HTR-8/SVneo (cell line): ENCODE measurements at places on chromosomes 6 and 20.

DNA sequence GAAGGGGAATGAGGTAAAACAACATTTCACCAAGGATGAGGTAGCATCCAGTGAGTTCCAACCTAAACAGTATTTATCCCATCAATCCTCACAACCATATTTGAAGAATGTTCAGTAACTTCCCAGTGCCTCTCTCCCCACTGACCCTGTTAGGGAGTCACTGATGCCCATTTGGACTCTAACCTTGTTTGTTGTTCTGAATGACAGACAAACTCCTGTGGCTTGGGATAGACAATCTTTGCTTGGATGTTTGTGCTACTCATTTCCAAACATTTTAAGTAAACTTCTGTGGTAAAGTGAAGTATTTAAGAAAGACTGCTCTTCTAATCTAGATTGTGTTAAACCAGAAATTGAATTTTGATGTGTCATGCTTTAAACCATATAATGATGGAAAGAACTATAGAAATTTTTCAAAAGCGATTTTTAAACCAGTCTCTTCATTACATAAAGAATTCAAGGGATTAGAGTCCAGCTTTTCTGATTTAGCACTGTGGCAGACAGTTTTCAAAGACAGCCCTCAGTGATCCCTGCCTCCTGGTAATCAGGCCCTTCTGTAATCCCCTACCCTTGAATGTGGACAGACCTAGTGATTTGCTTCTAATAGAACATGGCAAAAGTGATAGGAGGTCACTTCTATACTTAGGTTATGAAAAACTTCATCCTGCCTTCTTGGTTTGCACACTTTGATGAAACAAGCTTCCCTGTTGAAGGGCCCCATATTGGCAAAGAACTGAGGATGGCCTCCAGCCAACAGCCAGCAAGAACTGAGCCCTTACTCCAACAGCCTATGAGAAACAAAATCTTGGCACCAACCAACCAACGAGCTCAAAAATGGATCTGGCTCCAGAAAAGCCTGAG is 191.6 kb downstream of the DST start:
- no peak for DNase-seq

GRCh38 chr20:51184289-51184688 is 161.4 kb upstream of the KCNG1 start:
- peak; percentile 52 for DNase-seq

GRCh38 chr20:362271-363254 is 15.7 kb downstream of the NRSN2 start:
- DNase-seq, result peak; percentile 79

GRCh38 chr20:3188823-3189413 is 15.6 kb downstream of the DDRGK1 start:
- no peak for DNase-seq

DNA sequence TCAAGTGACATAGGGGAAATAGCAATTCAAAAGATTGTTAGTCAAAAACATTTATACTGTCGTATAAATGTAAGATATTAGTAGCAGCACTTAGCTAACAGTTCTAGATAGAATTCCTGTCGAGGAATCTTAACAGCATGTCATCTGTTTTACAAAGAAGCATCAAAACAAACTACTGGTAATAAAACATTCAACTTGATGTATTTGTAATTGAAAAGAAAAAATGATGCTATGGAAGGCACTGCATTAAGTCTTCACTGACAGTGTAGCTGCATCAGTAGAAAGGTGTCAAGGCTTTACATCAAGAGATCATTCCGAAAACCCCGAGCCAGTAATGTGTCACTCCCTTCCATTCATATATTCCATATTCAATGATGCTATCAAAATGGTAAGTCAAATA is 223.5 kb downstream of the TBC1D32 start:
- DNase-seq, result no peak

- DNase-seq, result no peak
Observed at GRCh38 chr6:3831761-3832530, 17.2 kb upstream of the FAM50B start.

DNA sequence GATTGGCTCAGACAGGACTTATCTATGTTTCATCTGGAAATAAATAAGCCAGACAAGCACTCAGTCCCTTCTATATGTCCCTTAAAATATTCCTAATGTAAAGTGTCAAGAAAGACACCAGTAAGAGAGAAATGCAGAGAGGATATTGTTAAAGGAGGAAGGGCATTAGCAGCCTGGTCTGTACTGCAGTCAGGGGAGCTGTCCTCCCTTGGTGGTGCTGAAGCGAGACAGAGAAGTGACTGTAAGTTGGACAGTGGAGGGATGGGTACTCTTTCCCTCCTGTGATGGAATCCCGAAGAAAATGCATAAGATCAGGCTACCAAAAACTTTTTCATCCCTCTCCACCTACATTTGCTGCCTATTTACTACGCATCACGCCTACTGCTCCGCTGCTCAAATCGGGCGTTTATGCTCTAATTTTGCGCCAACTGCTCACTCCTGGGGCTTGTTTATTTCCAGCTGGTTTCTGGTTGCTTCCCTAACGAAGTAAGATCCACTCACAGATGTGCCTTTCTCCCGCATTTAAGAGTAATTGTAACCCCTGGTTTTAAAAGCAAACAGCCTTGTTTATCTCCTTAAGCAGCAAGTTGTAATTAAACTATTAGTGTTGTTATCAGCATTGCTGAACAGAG is 35.2 kb downstream of the PHACTR1 start:
- DNase-seq, result peak; percentile 53

- no peak for DNase-seq
Observed at GRCh38 chr20:47747669-47748031, 37.6 kb downstream of the SULF2 start.

DNA sequence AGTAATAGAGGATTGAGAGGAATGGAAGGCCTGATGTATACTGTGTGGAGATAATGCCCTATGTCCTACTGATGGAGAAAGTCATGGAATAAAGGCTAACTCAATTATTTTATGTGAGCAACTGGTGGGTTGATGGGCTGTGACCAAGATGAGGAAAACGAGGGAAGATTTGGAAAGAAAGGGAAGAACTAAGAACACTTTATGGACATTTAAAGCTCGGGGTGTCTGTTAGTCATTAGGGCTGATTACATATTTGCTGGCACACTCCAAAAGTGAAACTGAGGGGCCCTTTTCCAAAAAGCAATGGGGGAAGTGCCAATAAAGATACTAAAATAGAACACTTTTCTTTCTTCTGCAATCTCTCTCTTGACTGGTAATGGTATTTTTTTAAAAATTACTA is 439.5 kb downstream of the PLCB1 start:
- DNase-seq, result no peak

GRCh38 chr6:25267662-25268061 is 11.5 kb upstream of the CARMIL1 start:
- DNase-seq, result no peak

DNA sequence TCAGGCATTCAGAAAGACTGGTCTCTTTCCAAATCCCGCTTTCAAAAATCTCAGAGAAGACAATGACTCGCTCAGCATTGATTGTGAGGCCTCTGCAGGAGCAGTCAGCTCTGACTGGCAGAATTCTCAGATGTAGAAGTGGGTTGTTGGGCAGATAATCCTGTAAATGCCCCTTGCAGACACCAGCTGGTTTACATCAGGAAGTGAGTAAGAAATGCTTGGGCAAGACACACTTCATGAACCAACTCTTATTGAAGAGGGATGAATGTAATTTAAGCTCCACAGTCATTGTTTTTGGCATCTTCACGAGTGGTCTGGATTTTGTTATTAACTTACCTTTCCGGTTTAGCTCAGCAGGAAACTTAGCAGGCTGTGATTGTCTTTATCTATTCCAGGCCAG is 166.6 kb downstream of the PLCB4 start:
- DNase-seq, result peak; percentile 23

DNA sequence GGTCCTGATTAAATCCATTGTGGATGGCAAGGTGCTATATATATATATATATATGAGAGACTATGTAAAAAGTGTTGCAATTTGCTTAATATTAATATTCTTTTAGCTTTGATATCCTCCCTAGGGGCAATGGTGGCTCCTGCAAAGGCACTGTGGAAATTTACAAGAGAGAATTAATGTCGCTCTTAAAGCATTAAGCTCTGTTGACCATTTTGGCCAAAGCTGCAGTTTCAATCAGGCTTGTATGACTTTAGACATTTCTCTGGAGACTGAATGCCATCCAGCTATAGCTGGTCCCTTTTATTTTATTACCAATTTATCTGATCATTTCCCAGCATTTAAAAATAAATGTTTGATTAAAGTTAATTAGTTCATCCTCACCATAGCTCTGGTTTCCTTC is 155.3 kb downstream of the JARID2 start:
- DNase-seq, result no peak

- DNase-seq, result no peak
Observed at GRCh38 chr6:14546036-14546435, 428.5 kb downstream of the CD83 start.

DNA sequence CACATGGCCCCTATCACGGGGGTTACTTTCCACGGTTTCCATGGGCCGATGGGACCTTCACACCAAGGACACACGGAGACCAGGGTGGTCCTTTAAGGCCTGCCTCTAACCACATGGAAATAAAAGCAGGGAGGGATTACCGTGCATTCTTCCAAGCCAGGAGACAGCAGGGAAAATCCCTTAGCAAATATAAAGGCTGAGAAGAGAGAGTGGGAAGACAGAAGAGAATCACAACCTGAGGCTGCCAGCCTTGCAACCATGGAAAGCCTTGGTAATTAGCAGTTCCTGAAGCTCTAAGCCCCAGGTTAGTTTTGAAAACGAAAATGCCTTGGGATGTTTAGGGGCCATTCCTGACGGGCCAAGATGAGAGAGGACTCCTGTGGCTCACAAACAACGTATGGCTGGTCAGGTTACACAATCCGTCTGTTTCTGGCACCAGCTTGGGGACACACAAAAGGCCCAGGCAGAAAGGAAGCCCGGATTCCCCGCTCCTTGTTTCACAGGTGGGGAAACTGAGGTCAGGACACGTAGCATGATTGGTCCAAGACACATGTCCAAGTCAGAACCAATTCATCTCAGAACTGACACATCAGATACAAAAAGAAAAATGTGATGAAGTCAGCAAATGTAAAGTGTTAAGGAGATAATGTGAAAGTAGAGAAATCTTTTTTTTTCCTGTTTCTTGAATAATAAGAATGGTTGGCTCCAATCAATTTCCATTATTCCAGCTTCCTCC is 2.8 kb downstream of the PREX1 start:
- DNase-seq, result no peak

DNA sequence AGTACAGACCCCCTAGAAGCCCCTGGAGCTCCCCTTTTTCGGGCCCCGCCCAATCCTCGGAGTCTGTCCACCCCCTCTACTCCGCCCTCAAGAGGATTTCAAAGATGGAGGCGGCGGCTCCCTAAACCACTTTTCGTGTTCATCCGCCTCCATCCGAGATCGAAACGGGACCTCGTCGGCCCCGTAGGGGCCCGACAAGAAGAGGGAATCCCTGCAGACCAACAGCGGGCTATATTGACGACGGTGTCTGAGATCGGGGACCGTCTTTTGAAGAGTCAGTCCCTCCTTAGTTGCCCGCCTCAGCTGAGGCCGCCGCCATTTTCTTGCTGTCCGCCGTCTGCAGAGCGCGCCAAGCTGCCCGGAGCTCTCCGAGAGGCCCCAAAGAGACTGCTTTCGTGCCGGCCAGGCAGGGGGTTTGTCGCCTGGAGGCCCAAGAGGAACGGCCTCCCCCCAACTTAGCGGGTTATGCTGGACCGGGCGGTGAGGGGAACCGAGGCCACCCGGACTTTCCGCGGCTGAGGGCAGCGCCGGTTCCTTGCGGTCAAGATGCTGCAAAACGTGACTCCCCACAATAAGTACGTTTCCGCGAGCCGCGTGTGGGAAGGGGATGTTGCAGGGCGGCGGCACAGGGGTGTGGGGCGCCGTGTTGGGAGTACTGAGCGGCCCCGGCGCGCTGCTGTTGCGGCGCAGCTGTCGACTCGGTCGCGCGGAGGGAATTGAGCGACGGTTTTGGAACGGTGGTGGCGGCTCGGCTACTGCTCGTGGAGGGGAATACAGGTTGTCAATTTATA is 4.2 kb downstream of the BRD2 start:
- no peak for DNase-seq

- DNase-seq, result no peak
Observed at GRCh38 chr6:157144859-157145568, 178.3 kb downstream of the TMEM242 start.

DNA sequence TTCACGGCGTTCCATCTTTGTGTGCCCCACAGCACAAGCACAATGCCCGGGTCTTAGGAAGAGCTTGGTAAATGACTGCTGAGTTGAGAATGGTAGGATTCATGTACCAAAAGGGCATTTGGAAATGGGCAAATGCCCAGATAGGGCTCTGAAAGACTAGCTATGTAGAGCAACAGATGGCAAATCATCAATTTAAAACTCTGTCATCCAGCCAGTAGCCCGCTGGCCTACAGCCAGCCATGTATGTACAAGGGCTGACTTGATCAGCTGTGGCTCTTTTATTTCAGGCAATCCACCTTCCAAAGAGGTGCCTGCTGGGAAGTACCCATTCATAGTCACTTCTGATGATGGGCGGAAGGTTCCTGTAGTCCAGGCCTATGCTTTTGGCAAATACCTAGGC is 35.1 kb downstream of the NT5E start:
- no peak for DNase-seq

- no peak for DNase-seq
Observed at GRCh38 chr6:33693186-33694105, 18.1 kb downstream of the UQCC2 start.

DNA sequence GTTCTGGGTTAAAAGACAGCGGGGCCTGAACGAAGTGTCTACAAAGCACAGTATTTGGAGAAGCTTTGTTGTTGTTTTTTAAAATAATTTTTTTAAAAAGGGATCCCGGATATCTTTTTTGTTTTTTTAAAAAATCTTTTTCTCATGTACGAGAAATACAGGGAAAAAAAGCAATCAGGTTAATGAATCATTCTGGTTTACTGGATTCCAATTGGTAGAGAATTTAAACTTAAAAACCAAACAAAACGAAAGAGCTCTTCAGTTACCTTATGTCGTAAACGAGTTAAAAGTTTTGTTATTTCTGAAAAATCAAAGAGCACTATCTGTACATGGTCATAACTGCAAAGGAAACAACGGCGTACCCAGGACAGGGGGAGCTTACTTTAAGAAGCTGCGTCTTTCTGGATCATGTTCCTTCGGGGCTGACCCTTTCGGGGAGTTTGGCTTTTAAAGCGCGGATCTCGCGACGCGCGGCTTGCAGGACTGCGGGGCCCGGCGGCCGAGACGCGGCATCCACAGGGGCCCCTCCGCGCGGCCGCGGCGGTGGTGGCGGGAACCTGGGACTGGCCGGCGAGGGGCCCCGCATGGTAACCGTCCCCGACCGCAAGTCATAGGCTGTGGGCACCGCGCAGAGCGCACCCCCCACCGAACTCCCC is 927 bp downstream of the IL20RA start:
- DNase-seq, result peak; percentile 46

- no peak for DNase-seq
Observed at GRCh38 chr20:21020659-21021471, 85.3 kb downstream of the LINC00237 start.

GRCh38 chr6:106081715-106082114 is 4.4 kb upstream of the PRDM1 start:
- DNase-seq, result no peak
